Mammary epithelial cell (primary cell): ENCODE measurements at places on chromosomes 12 and 14.

- DNase-seq, result peak; percentile 63
Observed at GRCh38 chr14:99579120-99579836, 24.7 kb downstream of the CCDC85C start.

- peak; percentile 71 for DNase-seq
Observed at GRCh38 chr12:122203301-122204166, at the start of gene B3GNT4. B3GNT4 (plus strand) TSS chr12:122203709; CDS start chr12:122204619, 910 bp downstream.

- no peak for DNase-seq
Observed at GRCh38 chr14:67389275-67389674, 22.7 kb downstream of the PLEK2 start.

GRCh38 chr12:127178463-127178862 lies 1088.5 kb upstream of the TMEM132C start:
- no peak for DNase-seq

GRCh38 chr14:89000007-89000942 lies 175.8 kb downstream of the TTC8 start:
- DNase-seq, result peak; percentile 93

DNA sequence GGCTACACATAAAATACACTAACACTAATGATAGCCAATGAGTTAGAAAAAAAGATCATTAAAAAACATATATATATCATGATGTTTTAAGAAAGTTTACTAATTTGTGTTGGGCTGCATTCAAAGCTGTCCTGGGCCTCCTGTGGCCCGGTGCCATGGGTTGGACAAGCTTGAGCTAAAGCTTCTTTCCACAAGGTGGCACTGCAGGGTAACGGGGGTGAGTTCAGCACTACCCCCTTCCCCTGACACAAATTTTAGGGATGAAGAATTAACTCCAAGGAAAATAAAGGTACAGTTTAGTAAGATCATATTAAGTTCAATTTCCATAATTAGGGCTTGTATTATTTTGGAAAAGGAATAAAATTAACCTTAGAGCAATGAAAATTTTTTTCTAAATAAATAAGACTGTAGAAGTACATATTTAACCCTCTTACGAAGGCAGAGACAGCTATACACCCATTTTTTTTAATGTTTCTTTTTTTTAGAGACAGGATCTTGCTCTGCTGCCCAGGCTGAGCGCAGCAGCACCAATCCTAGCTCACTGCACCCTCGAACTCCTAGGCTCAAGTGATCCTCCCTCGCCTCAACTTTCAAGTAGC lies 38.9 kb downstream of the PPP1R13B start:
- peak; percentile 54 for DNase-seq

- DNase-seq, result no peak
Observed at GRCh38 chr12:120941846-120942405, 36.4 kb upstream of the HNF1A start.

GRCh38 chr12:4288296-4289131 lies 15.0 kb downstream of the CCND2 start:
- no peak for DNase-seq

- DNase-seq, result no peak
Observed at GRCh38 chr12:114700392-114701103, 16.6 kb upstream of the TBX3 start.

DNA sequence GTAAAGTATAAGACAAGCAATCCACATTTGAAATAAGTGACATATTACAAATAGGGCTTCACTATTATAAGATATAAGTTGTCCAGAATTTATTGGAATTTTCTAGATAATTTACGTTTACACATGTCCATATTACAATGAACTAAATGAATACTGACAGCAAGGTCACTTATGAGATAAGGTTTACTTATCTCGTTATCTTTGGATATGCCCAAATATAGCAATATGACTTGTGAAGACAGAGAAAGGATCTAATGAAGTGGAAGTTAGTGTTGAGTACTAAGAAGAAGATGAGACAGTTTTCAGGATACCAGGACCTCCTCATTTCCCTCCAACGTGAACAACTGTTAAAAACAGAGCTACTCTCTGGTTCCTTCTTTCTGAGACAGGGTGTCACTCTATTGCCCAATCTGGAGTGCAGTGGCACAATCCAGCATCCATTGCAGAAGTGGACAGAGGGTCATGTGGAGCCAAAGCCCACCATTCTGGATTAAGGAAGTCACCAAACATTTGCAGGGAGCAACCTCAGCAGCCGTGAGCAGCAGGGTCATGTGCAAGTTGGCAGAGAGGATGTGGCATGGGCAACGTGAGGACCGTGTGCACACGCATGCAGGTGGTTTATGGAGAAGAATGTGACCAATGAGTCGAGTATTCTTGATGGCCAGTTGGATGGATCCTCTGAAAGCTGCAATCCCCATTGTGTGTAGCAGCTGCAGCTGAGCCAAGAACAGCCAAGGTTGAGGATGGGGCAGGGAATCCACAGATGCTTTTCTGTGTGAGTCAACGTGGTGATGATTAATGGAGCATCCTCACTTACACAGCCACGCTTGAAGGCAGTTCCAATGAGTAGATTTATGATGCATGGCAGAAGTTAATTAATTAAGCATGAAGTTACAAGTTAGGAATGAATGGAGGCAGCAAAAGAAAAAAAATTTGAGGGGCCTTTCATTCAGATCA lies 111.0 kb downstream of the BICD1 start:
- peak; percentile 83 for DNase-seq

DNA sequence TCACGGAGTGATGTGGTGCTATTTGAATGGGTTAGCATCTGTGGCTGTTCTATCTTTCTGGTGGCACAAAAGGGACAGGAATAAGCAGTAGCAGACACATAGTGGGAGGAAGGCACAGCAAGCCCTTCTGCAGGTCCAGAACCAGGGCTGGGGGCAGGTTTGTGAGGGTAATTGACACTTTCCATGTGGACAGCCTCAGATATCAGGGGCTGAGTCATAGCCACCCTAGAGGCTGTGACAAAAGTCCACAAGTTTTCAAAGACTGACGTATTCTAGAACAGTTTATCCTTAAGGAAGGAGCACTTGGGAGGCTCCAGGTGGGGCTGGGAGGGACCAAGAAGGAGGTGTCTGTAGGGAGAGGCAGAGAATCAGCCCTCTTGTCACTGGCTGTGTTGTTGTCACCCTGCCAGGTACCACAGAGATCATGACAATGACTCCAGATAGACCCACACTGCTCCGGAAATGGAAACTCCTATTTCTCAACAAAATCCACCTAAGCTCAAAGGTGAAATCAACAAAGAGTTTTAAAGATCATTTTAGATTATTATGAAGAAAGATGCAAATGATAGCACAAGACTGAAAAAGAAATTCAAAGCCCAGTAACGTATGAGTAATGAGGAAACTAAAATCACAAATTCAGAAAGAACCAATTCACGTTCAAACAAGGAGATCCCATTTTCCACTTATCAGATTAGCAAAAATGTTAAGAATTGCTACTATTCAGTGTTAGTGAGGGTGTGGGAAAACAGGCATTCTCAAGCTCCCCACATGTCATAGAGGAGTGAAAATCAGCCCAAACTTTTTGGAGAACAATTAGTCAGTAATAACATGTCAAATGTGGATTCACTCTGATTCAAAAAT lies 48.3 kb downstream of the NFKBIA start:
- no peak for DNase-seq

DNA sequence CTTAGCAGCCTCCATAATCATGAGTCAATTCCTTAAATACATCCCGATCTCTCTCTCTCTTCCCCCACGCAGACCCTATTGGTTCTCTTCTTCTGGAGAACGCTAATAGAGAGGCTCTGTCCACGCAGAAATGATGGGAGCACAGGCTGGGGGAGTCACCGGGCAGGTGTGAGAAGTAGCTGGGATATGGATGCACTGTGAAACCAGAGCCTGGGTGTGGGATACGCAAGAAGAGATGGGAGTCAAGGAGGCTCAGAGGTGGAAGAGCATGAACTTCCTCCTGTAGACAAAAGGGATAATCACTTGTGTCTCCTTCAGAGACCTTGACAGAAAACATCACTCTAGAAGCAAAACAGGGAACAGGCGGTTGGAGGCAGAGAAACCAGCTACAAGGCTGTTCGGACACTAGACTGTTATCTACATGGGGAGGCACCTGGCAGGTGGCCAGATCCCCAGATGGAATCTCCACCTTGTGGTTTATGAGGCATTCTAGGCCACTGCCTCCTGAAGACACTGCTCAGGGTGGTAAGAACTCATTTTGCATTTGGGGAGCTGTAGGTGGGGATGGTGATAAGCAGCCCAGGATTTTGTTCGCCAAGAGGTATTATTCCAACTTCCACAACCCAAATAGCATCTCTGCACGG lies 7.2 kb upstream of the SELPLG start:
- peak; percentile 40 for DNase-seq

GRCh38 chr12:114729731-114730130 lies 45.8 kb upstream of the TBX3 start:
- peak; percentile 74 for DNase-seq

GRCh38 chr14:58287607-58288042 lies 10.7 kb upstream of the ARID4A start:
- no peak for DNase-seq

DNA sequence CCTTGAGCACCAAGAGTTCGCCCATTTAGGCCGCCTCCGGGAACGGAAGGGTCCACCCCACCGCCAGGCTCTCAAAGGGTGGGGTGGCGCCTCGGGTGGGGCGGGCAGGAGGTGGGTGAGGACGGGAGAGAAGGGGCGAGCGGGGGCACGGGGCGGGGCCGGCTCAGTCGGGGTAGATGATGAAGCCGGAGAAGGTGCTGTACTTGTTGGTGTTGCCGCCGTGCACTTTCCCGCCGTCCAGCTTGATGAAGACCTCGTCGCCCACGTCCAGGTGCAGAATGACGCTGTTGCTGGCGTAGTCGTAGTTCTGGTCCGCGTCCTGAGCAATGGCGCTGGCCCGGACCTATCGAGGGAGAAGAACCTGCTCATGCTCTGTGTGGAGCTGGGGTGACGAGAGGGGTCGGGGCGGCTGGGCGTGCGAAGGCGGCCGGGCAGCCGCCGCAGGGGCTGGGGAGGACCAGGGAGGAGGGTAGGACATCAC lies 4.1 kb downstream of the C1QL4 start:
- no peak for DNase-seq

DNA sequence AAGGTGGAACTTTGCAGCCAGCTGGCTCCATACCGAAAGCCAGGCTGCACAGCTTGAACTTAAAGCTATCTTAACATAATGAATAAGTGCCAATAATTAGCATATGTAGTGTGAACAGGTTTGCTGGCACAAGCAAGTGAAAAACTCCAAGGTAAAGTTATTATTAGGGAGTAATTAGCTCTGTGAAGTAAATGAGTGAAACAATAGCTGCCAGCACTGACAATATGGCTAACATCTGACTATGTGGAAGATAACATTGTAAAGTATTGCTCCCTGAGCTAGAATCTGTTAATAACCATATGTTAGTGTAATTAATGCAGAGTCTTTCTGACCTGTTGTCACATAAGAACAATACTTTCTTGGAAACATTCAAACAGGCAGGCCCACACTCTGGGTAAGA lies 246.4 kb downstream of the SOX5 start:
- no peak for DNase-seq
